ENCODE measurements at places on chromosomes 7 and 10.

DNA sequence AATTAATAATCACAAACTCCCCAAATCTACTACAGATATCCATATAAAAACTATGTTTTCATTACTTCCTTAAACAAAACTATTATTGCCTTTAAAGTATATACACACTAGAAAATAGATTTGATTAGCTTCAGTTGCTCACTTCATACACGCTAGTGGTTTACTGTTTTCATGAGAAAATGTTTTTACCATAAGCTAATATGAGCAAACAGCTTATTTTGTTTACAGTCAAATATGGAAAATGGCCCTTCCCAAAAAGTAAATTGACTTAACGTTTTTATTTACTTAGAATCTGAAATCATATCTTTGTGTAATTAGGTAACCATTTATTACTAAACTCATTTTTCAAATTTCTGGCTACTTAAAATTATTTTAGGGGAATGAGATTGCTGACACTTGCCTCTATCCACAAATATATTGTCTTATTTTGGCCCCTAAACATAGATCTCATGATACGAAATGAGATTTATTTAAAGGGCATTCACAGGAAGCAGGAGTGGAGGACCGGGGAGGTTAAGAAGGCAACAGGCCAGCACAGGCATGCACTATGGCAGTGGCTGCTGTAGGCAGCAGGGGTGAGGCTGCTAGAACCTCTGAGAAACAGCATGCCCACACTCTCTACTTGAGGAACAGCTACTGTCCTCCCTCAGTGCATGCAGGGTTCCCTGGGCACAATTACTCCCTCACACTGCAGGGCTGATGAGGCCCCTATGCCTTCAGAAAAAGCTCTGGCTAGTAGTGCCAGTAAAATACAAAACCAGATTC is 29.6 kb upstream of the SOSTDC1 start:
- DNase-seq: no peak

- no peak for DNase-seq
Measured at GRCh38 chr10:109898666-109899355, 24.5 kb downstream of the XPNPEP1 start.

- DNase-seq: no peak
Measured at GRCh38 chr7:7696458-7697119, 21.8 kb downstream of the RPA3 start.

- DNase-seq: no peak
Measured at GRCh38 chr7:158368449-158368848, 219.2 kb downstream of the PTPRN2 start.

DNA sequence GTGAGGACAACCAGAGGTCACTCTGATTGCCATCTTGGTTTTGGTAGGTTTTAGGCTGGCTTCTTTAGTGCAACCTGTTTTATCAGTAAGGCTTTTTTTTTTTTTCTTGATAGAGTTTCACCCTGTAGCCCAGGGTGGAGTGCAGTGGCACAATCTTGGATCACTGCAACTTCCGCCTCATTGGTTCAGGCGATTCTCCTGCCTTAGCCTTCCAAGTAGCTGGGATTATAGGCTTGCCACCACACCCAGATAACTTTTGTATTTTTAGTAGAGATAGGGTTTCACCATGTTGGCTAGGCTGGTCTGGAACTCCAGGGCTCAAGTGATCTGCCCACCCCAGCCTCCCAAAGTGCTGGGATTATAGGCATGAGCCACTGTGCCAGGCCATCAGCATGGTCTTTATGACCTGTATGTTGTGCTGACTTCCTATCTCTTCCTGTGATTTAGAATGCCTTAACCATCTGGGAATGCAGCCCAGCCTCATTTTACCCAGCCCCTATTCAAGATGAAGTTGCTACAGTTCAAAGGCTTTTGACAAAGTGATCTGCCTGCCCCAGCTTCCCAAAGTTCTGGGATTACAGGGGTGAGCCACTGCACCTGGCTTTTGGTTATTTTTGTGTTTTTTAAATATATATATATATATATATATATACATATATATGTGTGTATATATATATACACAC is 7.0 kb upstream of the ZNF425 start:
- no peak for DNase-seq

DNA sequence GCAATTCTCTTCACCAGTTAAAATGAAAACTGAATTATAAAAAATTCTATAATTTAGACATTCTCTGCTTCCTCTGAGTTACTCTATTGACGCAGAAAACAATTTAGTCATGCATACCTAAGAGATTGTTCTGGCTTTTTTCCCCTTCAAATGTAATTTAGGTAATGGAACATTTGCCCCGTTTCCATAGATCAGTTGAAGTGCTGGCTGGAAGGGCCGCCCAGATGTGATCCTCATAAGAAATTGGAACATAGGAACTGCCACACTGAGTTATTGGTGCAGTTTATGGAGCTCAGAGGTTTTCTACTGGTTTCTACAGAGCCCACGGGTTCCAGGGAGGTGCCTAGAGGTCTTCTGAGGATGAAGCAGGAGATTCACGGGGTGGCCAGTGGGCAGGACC is 581.7 kb downstream of the SDK1 start:
- DNase-seq: no peak

- DNase-seq: no peak
Measured at GRCh38 chr10:132560241-132560731, 22.7 kb downstream of the INPP5A start.

DNA sequence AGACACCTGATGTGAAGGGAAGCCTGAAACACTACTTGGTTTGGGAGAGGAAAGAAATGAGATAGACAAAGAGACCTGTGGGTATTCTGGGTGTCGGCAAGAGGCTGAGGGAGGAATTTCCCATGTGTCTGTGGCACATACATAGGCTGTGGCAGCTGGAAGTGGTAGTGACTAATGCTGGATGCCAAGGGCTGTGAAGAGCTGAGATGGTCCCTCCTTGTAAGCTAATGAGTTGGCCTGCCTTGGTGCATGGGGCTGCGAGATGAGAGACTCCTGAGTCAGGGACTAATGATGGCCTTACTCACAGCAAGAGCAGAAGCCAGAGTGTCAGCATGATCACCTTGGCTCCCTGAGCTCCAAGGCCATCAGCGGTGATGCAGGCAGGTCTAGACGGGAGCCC is 119.0 kb upstream of the EEPD1 start:
- DNase-seq: no peak

- no peak for DNase-seq
Measured at GRCh38 chr7:141362580-141363435, 188.4 kb upstream of the AGK start.

- DNase-seq: no peak
Measured at GRCh38 chr7:121259826-121260225, 69.0 kb upstream of the WNT16 start.

GRCh38 chr7:156746891-156747290 is 106.3 kb downstream of the RNF32 start:
- DNase-seq: no peak

DNA sequence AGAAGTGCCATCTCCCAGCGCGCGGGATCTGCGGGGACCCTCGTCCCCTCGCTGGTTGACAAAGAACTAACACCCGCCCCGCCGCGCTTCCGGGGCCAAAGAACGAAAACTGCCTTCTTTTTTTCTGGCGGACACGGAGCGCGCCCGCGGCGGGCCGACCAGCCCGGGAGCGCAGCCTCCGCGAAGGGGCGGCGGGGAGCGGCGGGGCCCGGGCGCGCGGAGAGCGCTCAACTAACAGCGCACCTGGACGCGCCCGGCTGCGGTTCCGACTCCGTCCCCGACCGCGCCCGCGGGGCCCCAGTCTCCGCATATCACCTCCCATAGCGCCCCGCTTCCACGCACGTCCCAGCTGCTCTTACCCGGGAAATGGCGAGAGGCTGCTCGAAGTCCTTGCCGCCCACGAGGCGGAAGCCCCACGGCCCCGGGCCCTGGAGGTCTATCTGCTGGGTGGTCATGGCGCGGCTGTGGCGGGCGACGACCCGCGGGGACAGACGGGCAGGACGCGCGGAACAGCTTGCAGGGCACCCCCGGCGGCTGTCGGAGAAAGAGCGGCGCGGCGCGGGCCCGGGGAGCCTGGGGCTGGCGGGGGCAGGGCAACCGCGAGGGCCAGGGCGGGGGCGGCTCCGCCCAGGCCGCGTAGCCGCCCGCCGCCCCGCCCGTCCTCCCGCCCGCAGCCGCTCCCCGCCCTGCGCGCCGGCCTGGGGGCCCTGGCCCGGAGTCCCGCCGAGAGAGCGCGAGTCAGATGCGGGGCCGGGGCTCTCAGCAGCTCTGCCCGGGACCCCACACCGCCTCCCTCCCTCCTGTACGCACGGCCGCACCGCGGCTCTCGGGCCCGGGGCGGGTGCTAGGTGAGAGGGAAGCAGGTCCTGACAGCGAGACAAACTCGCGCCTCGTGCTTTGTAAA is at the start of gene PDLIM1:
Gene PDLIM1, minus strand, starts transcription at position 543 of the 904 bp plus-strand sequence. Its CDS starts 88 bp downstream, at position 455.
- DNase-seq: no peak

GRCh38 chr10:51106311-51106945 is 32.1 kb downstream of the PRKG1 start:
- no peak for DNase-seq

DNA sequence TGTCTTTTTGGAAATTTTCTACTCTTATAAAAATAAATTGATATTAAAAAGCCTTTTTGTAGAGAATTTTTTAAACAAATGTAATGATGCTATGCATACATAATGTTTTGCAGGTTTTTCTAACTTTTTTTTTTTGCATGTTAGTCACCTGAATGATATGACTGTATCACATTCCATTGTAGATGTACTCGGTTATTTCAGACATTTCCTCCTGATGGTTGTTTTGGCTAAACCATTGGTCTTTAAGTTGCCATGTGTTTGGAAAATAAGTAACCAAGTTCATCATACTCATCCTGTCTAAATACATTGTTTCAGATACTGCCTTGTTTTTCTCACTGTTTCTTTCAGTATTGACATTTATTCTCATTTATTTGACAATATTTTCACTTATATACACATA is 25.8 kb downstream of the NHLRC2 start:
- no peak for DNase-seq

DNA sequence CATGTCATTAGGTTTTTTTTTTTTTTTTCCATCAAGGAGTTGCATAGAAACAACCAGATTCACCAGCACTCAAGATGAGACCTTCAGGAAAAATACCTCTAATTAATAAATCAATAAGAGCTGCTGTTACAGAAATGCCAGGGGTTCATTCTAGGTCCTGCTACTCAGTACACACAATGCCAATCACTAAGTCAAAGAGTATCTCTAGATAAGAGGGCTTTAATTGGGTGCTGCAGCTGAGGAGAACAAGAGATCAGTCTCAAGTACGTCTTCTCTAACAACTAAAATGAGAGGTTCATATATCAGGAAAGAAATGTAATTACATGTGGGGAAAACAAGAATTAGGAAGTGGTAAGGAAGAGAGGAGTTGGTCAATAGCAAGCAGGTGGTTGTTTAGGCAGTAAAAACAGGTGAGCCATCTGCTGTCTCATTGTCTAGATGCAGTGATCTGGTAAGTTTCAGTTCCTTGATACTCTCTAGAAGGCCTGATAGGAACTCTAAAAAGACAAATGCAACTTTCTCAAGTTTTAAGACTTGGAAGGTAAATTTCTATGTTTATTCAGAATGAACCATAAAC is 272.9 kb upstream of the ZWINT start:
- DNase-seq: no peak

DNA sequence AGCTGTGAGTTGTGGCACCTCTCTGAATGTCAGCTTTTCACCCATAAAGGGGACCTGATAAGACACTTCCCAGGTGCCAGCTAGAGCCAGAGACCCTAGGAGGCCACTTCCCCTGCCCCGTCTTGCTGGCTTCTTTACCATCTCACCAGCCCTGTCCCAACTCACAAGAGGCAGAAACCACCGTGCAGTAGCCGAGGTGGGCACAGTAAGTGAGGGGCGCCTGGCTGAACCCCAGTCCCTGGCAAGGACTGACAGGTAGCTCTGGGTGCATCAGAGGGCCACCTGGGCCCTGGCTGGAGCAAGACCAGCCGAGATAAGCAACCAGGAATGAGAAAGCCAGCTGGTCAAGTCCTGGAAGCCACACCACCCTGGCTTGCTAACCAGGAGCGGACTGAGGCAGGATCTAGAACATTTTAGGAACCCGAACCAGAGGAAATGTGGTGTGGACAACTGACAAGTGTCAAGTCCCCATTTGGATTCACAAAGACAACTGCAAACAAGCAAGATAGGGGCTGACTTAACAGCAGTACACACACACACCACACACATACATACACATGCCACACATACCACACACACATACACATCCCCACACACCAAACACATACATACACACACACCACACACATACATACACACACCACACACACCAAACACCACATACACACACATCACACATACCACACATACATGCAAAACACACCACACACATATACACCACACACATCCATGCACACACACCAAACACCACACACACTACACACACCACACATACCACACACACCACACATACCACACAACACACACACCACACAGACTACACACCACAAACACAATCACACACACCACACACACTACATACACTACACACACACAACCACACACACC is 20.8 kb downstream of the OGDHL start:
- no peak for DNase-seq

GRCh38 chr10:35503578-35503977 is 101.6 kb upstream of the GJD4 start:
- DNase-seq: no peak

DNA sequence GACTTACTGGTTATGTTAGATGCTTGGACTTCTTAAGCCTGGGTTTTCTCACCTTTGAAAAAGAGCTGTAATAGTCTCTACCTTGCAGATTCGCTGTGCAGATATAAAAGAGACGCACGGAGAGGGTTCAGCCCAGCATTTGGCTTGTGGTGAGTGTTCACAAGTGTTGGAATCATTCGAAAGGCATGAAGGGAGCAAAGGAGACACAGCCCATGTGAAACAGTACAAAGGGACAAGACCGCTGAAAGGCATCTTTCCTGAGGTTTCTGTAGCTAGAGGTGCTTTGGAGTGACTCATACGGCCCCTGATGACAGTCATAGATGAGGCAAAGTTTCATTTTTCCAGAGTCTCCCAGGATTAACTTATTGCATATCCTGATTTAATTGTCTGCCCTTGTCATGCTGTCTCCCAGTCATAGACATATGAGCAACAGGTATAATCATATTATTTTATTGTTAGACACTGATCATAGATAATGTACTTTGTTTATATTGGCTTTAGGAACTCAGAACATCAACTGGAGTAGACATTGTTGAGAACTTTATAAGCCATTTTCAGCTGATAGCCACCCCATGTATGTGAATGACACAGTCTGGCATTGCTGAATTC is 171.1 kb downstream of the ADRA2A start:
- DNase-seq: no peak

GRCh38 chr7:43439631-43440401 is 143.1 kb upstream of the STK17A start:
- DNase-seq: peak; percentile 47

- DNase-seq: no peak
Measured at GRCh38 chr7:23107781-23108180, 2.2 kb downstream of the KLHL7 start.

DNA sequence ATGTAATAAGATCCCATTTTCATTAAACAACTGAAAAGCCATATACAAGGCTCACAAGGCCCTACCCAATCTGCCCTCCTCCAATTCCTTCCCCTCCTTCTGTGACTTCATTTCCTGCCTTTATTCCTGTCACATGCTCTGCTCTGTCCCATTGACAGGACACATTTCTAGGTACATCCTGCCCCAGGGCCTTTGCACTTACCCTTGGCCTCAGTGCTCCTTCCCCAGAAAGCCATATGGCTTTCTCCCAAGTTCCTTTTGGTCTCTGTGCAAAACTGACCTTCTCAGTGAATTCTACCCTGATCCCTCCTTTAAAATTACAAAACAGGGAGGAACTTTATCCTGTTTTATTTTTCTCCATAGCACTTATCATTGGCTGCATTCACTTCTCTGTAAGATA is 40.0 kb downstream of the KCNMA1 start:
- DNase-seq: no peak

All from Ammon's horn (tissue), 1 donor.